ENCODE measurements at places on chromosomes 11 and 22.

GRCh38 chr22:17149076-17149815 is 9.8 kb downstream of the HDHD5 start:
- DNase-seq = no peak

DNA sequence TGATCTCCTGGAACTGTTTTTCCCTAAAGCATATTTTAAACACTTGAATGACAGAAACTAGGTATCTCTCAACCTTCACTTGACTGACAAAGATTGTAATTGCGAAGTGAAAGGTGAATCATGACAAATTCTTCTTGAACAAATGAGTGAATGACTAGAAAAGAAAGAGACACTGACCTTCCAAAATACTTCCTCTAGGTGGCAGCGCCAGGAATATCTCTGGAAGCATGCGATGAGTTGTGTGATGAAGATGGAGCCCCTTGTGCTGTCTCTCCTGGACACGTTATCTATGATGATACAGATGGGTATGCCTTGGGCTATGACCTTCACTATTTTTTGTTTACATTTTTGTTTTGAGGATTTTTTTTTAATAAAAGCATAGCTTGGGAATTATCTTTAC is 7.0 kb upstream of the CASP12 start:
- DNase-seq = no peak

- DNase-seq = no peak
Measured at GRCh38 chr11:61716478-61717285, 35.8 kb upstream of the MYRF start.

- no peak for DNase-seq
Measured at GRCh38 chr11:2269601-2270321, 627 bp downstream of the ASCL2 start.

- DNase-seq = no peak
Measured at GRCh38 chr11:32487270-32487669, 51.9 kb upstream of the WT1 start.

GRCh38 chr11:67998150-67999045 is 5.5 kb downstream of the UNC93B1 start:
- no peak for DNase-seq

GRCh38 chr22:24510637-24511625 is 15.8 kb downstream of the UPB1 start:
- DNase-seq = no peak
